ENCODE measurements at places on chromosomes 7 and 10.

GRCh38 chr7:88111954-88112471 lies 107.8 kb downstream of the SRI start:
- no peak for DNase-seq

DNA sequence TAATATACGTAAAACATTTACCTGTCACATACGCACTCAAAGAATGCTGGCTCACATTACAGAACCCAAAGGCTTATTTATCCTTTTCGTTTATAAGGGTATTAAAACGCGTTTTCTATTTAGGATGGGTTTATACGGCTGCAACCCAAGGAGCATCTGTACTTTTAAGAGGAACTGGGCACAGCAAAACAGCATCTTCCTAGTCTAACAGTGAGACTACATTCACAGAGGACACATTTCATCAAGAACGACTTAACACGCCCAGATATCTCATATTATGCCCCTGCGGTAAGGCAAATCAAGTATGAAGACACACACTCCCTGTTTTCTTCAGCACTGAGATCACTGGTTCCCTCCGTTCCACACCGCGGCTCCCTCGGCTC lies 533 bp upstream of the DMTF1 start:
- no peak for DNase-seq

GRCh38 chr7:148079206-148080080 lies 511.1 kb upstream of the C7orf33 start:
- DNase-seq = no peak

DNA sequence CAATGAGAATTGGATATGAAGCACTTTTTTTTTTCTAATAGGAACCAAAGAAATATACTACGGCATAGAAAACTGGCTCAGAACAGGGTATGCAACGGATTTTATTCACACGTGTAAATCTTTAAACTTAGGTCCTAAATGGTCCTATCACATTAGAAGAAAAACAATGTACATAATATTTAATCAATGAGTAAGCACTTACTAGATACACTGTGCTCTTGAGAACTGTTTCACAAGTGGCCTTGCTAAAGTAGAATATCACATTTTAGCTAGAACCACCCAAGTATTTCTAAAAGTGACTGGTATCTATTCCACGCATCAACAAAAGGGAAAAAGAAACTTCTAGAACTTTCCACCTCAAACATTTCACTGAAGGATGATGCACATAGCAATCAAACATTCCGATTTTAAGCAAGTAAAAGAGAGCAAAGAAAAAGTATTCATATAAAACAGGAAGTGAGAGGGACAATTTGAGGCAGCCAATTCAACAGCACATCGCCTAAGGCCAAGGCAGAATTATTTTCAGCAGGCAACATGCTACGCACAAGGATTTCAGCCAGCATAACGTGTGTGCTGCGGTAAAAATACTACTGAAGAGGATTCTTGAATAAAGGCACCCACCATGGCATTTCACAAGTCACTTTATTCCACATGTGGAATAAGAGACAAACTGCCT lies 55.8 kb downstream of the PARD3 start:
- no peak for DNase-seq

DNA sequence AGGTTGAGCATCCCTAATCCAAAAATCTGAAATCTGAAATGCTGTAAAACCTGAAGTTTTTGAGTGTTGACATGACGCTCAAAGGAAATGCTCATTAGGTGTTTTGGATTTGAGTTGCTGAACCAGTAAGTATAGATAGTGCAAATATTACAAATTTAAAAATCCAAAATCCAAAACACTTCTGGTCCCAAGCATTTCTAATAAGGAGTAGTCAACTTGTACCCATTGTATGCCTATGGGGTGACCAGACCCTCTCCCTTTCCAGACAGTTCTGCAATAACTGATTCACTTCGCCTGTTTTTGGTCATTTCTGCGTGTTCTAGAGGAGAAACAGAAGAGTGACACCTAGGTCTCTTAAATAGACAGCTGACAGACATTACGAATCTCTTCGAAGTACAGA lies 90.3 kb downstream of the MMRN2 start:
- no peak for DNase-seq
